ENCODE measurements at places on chromosomes 1 and 21.
A peak's percentile ranks its signal among the peaks of the same experiment; 100 is the strongest.

- no peak for DNase-seq
Observed at GRCh38 chr1:207670192-207670591, 25.3 kb downstream of the CR1L start.

- no peak for DNase-seq
Observed at GRCh38 chr1:226111883-226112261, 49.4 kb downstream of the H3-3A start.

GRCh38 chr1:62425041-62425440, 11.8 kb upstream of the USP1 start:
- DNase-seq: no peak

GRCh38 chr21:32382108-32382644, 10.6 kb downstream of the URB1 start:
- DNase-seq: no peak

DNA sequence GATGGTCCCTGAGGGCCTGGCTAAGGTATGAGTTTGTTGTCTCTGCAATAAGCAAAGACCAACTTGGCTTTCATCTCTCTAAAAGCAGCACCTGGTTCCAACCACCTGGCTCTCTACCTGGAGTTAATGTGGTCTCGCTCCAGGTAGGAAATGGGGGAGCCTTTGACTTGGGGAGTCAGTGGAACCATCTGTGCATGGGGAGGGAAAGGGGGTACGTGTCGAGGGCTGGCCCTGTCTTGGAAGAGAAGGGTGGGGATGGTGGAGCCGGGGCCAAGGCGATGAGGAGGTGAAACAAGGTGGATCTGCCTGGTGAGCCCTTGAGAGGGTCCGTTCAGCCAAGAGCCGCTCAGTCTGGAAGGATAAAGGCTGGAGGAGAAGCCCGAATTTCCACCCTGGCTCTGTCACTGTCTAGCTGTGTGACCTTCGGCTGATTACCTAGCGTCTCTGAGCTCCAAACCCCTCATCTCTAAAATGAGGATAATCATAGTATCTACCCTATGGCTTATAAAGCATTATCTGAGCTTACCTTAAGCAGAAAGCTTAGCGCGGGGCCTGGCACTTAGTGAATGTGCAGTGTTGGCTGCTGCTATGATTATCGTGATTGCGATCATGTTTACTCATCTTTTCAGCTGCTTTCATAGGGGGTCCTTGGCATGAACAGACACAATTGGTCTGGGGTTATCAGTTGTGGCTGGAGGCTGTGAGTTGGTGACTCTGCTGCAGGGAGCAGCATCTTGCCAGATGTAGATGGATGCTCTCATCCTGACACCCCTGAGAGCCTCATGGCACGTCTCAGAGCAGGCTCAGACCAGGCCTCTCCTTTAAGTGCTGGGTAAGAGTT, 78.7 kb downstream of the ACTL8 start:
- DNase-seq: no peak

DNA sequence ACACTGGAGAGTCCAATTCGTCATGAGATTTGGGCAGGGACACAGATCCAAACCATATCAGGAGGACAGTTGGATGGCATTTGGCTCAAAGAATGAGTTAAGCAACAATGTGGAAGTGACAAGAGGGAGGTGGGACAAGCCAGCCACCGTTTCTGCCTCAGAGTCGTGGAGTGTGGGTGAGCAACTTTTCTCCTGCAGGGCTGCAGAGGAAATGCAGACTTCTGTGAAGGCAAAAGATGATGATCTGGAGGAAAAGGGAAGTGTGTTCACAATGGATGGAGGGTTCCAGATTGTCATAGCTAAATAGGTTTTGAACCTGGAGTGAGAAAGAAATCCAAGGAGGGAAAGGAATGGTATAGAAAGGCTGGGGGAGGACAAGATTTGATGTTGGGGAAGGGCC, 16.4 kb upstream of the KANK4 start:
- DNase-seq: peak; percentile 34

- peak; percentile 30 for DNase-seq
Observed at GRCh38 chr21:37407719-37408420, 41.3 kb downstream of the DYRK1A start.

GRCh38 chr1:5571861-5572401, 420.3 kb downstream of the NPHP4 start:
- DNase-seq: no peak

GRCh38 chr1:31396633-31397351, 16.2 kb upstream of the SERINC2 start:
- DNase-seq: no peak

DNA sequence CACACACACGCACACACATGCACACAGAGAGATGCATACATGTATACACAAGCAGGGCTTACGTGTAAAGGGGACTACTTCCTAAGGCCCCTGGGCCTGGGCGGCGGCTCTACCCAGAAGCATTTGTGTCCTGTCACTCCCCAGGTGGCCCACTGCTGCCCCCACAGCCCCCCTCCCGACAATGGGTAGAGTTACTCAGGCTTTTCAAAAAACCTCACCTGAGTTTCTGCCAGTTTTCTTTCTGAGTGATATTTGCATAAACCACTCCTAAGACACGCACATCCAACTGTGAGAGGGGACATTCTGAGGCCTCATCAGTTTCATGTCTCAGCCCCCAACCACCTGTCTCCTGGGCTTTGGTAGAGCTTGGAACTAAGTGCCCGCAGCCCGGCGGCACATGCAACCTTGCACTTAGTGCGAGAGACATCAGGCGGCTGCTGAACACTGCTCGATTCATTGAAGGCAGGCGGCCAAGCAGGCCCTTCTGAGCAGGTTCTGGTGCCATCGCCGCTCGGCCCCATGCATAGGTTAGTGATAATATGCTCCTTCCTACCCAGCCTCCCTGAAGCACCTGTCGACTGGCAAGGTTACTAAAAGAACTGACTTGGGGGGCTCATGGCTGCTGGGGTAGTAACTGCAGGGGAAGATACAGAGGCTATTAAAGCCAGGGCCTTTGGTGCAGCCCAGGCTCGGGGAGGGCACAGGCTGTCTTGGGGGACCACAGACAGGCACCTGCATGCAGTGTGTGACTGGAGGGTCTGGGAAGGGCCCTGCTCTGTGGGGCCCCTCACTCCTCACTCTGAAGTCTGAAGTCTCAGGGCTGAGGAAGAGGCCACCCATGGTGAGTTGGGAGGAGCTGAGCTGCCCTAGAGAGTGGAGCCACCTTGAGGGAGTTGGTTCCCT, 364.2 kb upstream of the VAMP3 start:
- no peak for DNase-seq

DNA sequence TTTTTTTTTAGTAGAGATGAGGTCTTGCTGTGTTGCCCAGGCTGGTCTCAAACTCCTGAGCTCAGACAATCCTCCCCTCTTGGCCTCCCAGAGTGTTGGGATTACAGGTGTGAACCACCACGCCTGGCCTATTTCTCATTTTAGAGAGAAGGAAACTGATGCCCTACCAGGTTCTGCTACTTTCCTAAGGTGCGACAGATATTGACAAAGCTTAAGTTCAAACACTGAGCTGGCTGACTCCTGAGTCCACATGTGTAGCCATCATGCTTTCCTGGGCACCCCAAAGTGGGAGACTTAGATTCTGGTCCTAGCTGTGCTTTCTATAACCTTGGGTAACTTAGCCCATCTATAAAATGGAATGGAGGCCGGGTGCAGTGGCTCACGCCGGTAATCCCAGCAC, 5.1 kb upstream of the TMEM222 start:
- DNase-seq: no peak

DNA sequence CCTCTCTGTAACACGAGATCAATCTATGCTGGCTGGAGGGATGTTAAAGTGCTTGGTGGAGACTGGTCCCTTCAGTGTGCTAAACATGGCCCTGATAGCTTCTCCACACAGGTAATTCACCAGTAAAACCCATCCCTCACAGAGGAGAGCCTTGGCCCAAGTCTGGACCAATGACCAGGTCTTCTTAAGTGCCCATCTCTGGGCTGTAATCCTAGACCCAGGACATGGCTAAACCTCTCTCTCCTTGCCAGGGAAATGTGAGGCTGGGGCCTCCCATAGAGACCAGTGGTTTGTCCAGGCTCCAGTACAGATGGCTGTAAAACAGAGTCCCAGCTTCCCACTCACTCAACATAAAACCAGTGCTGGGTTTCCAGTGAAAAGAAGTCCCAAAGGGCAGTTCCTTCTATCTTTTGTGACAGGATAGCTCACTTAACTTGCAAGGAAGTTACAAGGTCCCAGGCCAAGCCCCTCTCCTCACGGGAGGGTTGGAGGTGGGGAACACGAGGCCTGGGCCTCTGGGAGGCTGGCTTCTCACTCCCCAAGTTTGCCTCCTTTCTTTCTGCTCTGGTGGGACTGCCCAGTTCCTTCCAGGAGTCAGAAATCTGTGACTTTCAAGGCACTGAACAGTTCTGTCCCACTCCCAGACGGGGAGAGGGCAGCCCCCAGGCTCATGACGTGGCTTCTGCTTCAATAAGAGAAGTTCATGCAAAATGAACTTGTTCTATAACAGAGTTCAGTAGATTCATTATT, 2.2 kb upstream of the KIF17 start:
- DNase-seq: no peak

DNA sequence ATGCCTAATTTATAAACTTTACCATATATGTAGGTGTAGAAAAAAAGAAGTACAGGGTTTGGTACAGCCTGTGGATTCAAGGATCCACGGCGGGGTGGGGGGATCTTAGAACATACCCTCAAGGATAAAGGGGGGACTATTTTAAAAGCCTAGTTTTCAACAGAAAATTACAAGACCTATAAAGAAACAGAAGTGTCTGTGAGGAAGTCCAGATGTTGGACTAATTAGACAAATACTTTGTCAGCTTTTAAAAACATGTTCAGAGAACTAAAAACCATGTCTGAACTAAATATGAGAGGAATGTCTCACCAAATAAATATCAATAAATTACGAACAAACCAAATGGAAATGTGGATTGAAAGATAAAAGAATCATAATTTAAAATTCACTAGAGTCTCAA, 51.6 kb downstream of the TRMT1L start:
- no peak for DNase-seq

- DNase-seq: peak; percentile 43
Observed at GRCh38 chr1:205631010-205631767, 622 bp downstream of the ELK4 start.

- DNase-seq: no peak
Observed at GRCh38 chr1:90746857-90747256, 29.8 kb upstream of the BARHL2 start.

DNA sequence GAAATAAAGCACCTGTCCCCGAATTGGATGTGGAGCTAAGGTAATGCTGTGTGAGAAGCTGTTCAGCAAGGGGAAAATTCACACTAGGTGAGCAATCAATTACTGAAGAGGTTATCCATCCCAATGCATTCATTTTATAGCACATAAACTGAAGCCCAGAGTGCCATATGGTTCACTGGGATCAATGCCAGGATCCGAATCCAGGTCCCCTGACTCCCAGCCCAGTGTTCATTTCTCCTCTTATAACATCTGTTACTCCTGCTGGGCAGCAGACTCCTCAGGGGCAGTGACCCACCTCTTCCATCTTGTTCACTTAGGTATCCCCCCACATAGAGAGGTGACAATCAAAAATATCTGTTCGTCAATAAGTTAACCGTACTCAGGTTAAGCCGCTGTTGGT, 13.2 kb upstream of the SEC16B start:
- no peak for DNase-seq

Data from inflammatory macrophage treated with lipopolysaccharide for 1 hour (primary cell).